ENCODE measurements at places on chromosomes 2 and 18.

DNA sequence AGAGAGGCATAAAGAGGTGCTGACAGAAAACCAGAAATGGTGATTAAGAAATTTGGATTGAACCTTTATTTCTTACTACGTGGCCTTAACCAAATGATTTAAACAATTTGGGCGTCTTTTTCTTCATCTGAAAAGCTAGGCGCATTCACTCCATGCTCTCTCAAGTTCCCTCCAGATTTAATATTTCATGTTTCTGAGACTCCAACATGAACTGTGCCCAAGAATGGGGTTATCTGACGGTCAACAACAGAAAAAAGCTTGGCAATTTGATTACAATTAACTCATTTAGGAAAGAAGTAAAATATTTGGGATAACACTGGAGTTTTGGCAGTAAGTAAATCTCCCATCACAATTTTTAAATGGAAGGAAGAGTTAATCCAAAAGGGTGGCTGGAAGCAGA, 345.4 kb downstream of the ARHGAP15 start:
- DNase-seq: no peak

- DNase-seq: no peak
Observed at GRCh38 chr2:157932480-157933159, 56.5 kb upstream of the ACVR1 start.

GRCh38 chr2:58155160-58155778, 85.9 kb downstream of the FANCL start:
- DNase-seq: peak; percentile 45

DNA sequence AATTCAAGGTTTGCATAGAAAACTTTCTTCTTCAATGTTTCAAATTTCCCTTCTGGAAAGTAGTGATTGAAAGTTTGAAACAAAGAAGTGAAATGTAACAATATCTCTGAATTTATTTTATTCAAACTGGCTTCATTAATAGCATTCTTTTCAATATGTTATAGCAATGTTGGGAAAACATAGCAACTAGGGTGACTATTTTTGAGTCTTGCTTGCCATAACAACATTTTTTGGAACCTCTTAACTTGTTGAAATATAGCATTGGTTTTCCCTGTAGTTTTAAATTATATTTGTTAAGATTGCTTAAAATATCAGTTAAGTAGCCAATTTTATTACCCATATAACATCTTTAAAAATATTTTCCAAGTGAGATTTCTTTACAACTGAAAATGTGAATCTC, 141.7 kb upstream of the OSR1 start:
- no peak for DNase-seq

GRCh38 chr18:23154030-23154429, 18.7 kb downstream of the CABLES1 start:
- no peak for DNase-seq

DNA sequence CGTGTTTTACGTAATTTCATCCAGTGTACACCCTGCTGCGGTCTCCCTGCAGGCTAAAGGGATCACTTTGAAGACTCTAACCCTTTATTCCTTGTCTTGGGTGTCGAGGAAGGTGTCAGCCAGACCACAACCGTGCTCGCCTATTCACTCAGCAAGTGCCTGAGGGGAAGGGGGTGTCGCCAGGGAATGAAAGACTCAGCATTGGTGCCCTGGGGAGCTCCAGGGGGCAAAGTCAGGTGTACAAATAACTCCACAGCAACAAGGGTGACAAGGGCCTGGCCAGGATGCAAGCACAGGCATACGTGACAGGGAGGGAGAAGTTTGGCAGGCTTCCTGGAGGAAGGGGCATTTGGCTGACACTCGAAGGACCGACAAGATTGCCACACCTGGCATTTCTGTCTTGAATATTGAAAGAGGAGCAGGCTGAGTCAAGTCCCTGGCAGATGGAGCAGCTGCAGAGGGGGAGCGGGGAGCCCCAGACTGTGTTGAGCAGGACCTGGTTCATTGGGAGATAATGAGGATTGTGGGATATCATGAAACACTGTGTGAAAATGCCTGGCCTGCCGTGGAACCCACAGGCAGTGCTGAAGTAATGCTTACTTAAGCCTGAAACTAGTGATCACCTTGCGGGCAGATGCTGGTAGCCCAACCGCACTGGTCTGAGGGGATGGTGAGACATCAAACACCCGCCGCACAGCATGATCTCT, 93.9 kb downstream of the RHOB start:
- no peak for DNase-seq

GRCh38 chr2:6497048-6497447, 368.7 kb downstream of the CMPK2 start:
- DNase-seq: no peak

GRCh38 chr2:446303-446874, 158.5 kb upstream of the ALKAL2 start:
- no peak for DNase-seq

DNA sequence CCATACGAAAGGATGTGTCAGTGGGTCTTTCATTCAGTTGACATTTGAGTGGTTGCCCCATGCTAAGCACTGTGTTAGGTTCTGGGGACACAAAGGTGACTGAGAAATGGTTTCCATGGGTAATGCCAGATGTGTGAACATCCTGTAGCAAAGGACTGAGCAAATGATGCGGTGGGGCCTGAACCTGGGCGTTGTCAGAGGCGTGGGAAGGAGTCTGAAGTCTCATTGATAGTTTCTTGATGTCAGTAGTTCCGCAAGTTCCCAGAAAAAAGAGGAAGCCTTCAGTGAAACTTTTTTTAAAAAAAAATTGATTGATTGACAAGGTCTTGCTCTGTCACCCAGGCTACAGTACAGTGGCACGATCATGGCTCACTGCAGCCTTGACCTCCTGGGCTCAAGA, 56.9 kb downstream of the LIMS1 start:
- no peak for DNase-seq
